ENCODE measurements at places on chromosomes 1 and 21. TPM values are rescaled to one million over a fixed set of nuclear protein-coding genes. Genes with fewer than 3 reads are reported as not detected.

DNA sequence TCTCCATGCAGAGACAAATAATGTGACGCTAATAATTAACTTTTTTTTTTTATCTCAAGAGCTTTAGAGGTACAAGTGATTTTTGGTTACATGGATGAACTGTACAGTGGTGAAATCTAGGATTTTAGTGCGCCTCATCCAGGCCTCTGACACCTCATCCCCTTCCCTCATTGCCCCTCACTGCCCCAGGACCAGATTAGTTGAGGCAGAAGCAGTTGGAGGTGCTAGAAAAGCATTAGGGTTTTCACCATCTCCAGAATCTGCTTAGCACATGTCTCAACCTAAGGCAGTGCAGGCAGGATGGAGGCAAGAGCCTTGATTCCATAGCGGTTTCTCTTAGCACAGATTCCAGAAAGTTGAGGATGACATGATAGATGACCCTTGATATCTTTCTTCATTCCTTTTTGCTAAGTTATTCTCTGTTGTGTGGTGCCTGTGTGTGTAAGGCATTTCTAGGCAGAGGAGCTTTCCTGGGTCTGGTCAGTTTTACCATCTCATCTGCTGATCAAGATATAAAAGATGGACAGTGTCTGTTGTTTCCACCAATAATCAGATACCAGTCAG lies 16.3 kb upstream of the IL10 start:
- DNase-seq, result no peak

GRCh38 chr1:71087060-71087459 lies 6.2 kb upstream of the ZRANB2 start:
- DNase-seq, result no peak

GRCh38 chr1:218636548-218636947 lies 291.4 kb downstream of the TGFB2 start:
- DNase-seq, result no peak

- DNase-seq, result no peak
These were observed 210.3 kb upstream of the CACYBP start for GRCh38 chr1:174789399-174789798.

DNA sequence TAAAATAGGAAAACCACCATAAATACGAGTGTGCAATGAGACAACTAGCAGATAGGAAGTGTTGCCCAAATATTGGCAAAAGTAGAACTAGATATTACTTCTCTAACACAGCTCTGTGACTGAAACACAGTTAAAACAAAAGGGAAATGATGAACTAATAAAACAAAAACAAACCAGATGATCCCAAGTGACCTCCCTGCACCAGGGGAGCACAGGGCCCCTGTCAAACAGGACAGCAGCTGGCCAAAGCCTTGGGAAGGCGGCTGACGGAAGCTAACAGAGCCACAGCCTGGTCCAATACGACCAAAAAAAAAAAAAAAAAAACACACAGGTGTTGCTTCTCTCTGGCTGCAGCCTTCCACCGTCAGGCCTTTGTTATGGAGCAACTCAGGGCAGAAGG lies 17.8 kb downstream of the ZBTB17 start:
- no peak for DNase-seq

- no peak for DNase-seq
These were observed 12.7 kb downstream of the KYAT3 start for GRCh38 chr1:88979749-88980116.

DNA sequence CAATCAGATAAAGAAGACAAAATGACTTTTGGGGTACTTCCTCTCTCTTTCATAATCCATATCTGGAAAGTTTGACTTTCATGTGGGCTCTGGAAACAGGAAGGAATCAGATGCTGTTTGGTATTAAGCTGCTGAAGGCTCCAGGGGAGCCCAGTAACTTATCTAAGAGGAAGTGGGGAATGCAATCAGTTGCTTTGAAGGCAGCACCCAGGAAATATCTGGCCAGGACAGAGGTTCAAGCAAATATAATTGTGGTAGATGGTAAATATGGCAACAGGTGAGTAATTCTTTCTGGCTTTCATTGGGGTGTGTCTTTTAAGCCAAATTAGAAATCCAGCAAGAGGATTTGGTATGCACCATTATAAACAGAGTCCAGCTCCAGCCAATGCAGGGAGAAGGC lies 44.4 kb downstream of the COLGALT2 start:
- DNase-seq, result no peak

GRCh38 chr21:33914188-33914587 lies 1.4 kb downstream of the ATP5PO start:
- no peak for DNase-seq

NID1 gene
- total RNA-seq, result 182 TPM

OR6P1 gene
- not detected for total RNA-seq

PEX19 gene
- total RNA-seq, result 57.2 TPM

ERG gene
- total RNA-seq, result 11.4 TPM

ACTL8 gene
- total RNA-seq, result not detected

GART gene
- total RNA-seq, result 51.7 TPM

AZIN2 gene
- total RNA-seq, result 10.6 TPM

SYNJ1 gene
- 6.3 TPM for total RNA-seq

Measured in adrenal gland (tissue), 19 donors.